ENCODE measurements at places on chromosomes 1 and 21. TPM values are rescaled to one million over a fixed set of nuclear protein-coding genes. Genes with fewer than 3 reads are reported as not detected.

- no peaks in the 10 kb centered on the region for H3K36me3 ChIP-seq
- no peak overlapping the region for H3K4me3 ChIP-seq
- no peaks in the 10 kb centered on the region for H3K27me3 ChIP-seq
- H3K27ac ChIP-seq: no peak overlapping the region
- DNase-seq: no peak
Measured at GRCh38 chr1:176073524-176074157, 133.4 kb downstream of the COP1 start.

DNA sequence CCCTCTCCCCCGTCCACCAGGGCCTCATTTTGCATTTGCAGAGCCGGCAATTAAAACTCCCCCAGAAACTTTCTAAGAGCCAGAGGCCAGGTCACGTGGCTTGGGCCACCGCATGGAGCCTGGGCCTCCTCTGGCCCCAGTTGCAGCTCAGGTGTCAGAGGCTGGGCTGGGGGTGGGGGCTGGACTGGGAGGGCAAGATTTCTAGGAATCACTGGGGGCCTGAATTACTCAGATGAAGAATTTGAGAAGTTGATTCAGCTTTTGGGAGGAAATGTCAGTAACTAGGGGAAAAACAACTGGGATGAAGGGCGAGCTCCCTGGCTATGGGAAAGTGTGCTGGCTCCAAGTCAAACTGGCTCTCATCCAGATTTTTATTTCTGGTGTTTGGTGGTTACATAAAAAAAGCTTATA lies 151.0 kb downstream of the CDC7 start:
- H3K27ac ChIP-seq: peak overlapping the region; percentile 69
- no peaks in the 10 kb centered on the region for H3K36me3 ChIP-seq
- H3K4me1 ChIP-seq: peaks cover 8% of the 10 kb centered on the region

DNA sequence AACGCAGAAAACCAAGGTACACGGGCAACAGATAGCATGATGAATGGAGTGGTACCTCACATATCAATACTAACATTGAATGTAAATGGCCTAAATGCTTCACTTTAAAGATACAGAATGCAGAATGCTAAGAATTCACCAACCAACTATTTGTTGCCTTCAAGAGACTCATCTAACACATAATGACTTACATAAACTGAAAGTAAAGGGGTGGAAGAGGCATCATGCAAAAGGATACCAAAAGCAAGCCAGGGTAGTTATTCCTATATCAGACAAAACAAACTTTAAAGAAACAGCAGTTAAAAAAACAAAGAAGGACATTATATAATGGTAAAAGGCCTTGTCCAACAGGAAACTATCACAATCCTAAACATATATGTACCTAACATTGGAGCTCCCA lies 137.1 kb upstream of the APP start:
- H3K4me3 ChIP-seq: no peak overlapping the region
- no peak for DNase-seq
- H3K27ac ChIP-seq: no peak overlapping the region
- H3K27me3 ChIP-seq: no peaks in the 10 kb centered on the region
- H3K4me1 ChIP-seq: no peaks in the 10 kb centered on the region

DNA sequence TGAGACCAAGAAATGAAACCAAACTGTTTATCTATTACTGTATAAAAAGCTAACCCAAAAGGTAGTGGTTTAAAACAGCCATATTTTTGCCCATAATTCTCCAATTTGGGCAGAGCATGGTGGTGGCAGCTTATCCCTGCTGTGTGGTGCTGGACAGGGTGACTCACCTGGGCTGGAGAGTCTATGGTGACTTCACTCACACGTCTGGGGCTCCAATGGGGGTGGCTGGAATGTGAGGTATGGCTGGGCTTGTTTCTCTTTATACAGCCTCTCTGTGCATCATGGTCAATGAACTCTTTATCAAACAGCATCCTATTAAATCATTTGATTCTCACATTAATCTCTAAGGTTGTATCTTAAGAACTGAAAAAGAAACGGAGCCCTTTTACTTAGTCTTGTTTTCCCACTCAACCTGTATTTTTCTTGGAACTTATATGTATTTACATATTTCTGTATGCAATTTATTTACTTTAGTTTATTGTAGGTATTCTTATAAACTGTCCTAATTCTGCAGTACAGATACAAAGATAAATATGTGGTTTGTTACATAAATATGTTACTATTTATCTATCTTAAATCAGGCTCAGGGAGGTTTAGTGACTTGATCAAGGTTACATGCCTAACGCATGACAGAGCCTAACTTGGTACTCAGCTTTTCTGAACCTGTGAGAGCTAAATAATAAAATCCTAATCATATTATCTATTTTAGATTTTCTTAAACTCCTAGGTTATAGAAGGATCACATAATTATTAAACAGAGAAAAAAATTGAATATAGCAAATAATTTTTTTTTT lies 37.5 kb upstream of the WLS start:
- no peak overlapping the region for H3K27ac ChIP-seq
- H3K4me1 ChIP-seq: no peaks in the 10 kb centered on the region
- no peaks in the 10 kb centered on the region for H3K27me3 ChIP-seq
- no peak for DNase-seq
- no peak overlapping the region for H3K4me3 ChIP-seq

MCOLN3 gene
- total RNA-seq: not detected

NLRP3 gene
- total RNA-seq: 5.5 TPM
